ENCODE measurements at places on chromosomes 2 and 18.

DNA sequence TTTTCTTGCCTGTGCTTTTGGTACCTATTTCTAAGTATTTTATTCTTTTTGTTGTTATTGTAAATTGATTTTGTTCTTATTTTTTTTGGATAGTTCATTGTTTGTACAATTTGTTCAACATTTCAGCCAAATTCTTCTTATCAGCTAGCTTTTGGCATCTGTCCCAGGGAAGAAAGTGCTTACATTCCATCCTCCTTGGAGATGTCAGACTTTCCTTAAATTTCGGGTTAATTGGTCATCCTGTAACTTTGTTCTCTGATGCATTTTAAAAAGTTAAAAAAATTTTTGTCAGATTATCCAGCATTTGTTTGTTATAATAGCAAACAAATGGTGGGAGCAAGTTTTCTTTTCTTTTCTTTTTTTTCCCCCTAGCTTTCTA is 60.3 kb downstream of the PTH2R start:
- no peak for DNase-seq

DNA sequence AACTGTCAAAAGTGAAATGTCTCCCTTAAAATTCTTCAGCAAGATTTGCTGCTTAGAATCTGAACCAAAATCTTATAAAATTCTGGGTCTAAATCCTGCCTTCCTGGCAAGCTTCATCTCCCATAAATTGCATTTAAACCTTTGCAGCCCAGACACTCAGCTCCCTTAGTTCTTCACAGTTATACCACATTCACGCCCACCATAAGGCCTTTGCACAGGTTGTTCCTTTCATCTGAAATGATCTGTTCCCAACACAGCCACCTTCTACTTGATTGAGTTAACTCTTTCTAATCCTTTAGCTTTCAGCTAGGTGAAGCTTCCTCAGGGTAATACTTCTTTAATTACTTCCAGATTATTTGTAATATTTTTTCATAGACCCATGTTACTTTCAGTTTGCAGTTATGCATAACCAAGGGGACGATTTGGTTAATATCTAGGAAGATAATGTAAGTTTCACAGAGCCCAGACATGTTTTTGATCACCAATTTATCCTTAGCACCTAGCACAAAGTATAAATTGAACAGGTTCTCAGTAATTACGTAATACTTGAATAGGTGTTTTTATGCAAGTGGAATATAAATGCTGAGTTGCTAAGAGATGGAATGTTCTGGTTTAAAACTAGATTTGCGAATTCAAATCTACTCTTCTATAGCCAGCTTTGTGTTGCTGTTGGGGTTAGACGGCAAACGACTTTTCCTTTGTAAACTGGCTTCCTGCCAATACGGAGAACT is 779.7 kb upstream of the PKDCC start:
- DNase-seq = no peak

- no peak for DNase-seq
These were observed 49.9 kb downstream of the SNED1 start for GRCh38 chr2:241048149-241048948.

DNA sequence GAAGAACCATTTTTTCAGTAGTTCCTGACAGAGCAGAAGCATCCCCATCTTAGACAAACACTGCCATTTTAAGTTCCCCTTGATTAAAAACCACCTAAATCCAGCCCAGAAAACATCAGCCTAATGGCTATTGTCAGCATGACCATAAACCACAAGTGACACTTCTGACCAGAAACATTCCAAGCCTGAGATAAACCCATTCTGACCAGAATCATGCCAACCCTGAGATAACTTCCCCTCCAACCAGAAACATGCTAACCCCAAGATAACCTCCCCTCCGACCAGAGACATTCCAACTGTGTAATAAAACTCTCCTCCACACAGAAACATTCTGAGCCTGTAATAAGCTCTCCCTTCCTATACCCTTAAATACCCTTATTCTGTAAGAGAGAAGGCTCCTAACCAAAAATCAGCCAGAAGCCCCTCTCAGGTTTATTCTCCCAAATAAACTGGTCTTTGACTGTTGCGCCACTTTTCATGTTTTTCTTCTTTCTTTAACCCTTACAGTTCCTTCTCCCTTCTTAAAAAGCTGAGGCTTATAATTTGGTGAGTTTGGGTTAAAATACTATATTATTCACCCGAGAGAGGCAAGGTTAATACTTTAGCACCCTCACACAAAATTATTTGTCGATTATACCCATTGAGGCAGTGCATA is 149.7 kb downstream of the HNMT start:
- DNase-seq = no peak

GRCh38 chr2:132567682-132568081 is 102.3 kb downstream of the LYPD1 start:
- no peak for DNase-seq

DNA sequence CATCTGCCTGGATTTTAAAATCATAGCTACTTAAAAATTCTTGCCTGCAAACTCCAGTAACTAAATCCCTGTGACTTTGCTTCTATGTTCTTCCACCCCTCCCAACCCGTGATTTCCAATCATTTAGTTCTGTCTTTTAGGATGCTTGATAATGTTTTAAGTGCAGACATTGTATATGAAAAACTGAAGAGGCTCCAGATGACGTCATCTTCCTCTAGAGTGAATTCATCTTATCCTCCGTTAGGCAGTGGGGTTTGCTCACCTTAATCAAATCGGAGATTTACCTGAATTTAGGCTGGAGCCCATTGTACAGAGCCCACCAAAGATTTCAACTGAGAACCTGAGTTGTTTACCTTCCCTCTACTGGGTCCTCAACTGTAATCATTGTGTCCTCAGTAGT is 10.9 kb downstream of the FBXO48 start:
- no peak for DNase-seq

DNA sequence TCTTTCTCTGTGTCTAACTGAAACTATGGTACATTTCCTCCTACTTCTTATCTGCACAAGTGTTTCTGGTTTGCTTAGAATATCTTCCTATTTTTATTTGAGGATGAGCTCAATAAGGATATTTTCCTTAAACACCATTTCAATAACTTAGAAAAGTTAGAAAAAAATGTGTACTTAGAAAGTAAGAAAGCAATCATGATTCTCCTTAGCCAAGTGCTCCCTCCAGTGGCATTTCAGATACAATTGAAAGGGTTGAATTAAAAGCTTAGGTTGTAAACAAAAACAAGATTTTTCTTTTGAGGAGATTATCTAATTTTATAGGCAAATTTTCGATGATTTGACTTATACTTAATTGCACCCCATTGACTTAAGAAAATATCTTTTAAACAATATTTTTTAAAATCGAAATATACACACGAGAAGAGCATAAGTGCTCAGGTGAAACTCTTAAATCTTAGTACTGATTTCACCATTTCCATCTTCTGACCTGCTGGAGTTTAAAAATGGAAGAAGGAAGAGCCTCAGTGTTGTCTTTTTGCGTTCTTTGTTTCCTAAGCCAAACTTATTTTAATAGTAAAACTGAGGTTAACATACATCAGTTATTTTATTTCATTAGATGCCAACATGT is 26.9 kb downstream of the C18orf63 start:
- no peak for DNase-seq

- DNase-seq = no peak
These were observed 139.5 kb upstream of the SETBP1 start for GRCh38 chr18:44541159-44541558.

DNA sequence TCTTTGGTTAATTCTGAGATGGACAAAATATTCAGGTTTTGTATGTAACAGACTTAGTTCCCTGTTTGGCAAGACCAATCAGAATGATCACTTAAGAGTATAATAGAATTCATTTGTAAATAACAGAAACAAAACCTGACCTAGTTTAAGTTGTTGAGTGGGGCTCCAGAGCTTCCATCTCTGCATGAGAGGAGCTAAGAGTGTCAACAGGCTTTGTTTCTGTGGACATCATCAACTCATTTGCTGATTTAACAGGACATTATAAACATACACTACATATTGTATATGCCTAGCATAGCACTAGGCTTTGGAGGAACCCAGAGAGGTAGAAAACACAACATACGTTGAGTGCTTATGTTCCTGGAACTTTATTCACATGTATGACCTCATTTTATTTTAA is 75.3 kb upstream of the TRIB2 start:
- no peak for DNase-seq

- no peak for DNase-seq
These were observed 16.5 kb downstream of the PTPN2 start for GRCh38 chr18:12867441-12868123.

DNA sequence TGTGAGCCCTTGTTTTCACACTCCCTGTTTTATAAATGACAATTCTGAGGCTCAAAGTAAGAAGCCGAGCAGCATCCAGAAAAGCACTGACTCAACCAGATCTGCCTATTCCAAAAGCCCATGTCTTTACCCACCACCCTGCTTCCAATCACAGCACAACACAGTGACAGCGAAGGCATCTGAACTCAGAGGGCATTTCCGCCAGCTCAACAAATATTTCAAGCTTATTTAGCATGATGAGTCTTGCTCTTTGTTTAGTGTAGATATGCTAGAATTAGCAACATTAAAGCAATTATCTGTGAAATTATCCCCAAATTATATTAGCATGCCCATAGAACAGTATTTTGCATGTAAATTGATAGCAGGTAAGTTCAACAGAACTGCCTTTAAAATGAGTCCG is 359.1 kb upstream of the RAB6C start:
- DNase-seq = no peak

GRCh38 chr2:222813177-222813843 is 47.5 kb upstream of the ACSL3 start:
- DNase-seq = no peak

GRCh38 chr2:156505696-156506095 is 69.5 kb downstream of the GPD2 start:
- no peak for DNase-seq

DNA sequence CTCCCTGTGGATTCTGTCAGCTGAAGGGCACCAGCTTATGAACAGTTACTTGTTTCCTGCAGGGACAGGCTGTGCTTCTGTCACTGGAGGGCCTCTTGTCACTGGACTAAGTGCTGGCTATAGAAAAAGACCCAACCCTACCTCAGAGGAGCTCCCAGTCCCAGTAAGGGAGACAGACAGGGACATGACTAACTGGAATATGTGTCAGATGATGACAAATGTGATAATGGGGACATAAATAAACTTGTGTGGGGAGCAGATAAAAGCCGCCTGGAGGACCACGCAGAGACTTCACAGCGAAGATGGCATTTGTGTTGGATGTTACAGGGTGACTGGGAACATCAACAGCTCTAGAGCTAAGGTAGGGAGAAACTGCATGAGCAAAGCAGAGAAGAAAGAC is 95.0 kb downstream of the MAPRE2 start:
- DNase-seq = no peak

GRCh38 chr2:27687232-27687631 is 23.5 kb downstream of the SLC4A1AP start:
- no peak for DNase-seq

DNA sequence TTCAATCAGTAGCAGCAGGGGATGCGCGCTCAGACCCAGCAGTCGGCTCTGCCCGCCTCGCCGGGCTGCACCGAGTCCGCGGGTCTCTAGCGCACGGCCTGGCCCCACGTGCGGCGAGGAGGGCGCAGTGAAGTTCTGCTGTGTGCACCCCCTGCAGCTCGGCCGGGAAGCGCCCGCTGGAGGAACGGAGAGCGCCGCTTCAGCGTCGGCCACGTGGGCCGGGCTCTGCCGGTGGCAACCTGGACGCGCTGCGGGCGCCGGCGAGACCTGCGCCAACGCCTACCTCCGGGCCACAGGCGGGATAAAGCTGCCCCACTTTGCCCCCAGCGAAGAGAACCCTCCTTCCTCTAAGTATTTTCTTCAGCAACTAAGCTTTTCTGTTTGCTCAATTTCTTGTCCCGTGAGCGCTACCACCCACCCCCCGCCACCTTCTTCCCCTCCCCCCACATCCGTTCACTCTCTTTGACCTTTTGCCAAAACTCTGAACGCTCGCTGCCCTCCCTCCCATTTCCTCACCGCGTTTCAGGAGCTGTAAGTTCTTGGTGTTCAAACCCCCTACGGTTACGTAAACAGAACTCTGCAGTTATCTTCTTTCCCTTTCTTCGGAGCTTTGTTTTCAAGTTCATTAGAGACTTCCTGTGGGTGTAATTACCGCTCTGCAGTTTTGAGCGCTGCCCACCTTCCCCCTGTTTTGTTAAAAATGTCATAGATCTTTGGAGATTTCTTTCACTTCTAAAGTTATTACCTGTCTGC is 42.6 kb upstream of the EDAR start:
- no peak for DNase-seq

DNA sequence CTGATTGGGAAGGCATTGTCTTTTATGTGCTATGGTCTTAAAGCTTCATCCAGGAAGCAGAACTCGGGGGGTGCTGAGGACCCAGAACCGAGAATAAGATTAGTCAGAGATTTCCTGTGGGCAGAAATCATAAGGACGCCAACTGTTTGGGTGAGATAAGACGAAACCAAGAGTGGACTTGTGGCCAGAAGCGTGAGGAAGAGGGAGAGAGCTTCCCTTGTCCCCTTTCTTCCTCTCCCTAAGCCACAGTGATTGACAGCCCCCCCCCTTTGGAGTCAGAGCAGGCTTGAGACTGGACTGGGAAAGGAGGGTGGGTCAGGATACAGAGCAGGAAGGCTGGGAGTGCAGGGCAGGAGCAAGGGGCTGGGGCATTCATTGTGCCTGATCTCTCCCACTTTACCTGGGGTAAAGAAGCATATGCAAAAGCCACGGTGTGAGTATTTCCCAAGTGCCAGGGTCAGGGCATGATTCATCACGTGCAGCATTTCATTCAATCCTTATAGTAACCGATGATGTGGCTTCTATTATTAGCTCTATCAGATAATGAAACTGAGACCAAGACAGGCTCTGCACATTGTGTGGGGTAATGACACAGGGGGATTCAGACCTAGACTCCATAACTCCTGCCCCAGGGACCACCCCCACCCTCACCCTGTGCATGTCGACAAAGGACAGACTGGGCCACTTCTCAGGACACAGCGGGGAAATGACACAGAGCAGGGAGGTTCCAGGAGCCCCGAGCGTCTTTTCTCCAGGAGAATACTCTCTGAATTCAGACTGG is 3.0 kb upstream of the IL1RN start:
- DNase-seq = no peak

GRCh38 chr18:5064841-5065370 is 132.2 kb downstream of the AKAIN1 start:
- DNase-seq = no peak

DNA sequence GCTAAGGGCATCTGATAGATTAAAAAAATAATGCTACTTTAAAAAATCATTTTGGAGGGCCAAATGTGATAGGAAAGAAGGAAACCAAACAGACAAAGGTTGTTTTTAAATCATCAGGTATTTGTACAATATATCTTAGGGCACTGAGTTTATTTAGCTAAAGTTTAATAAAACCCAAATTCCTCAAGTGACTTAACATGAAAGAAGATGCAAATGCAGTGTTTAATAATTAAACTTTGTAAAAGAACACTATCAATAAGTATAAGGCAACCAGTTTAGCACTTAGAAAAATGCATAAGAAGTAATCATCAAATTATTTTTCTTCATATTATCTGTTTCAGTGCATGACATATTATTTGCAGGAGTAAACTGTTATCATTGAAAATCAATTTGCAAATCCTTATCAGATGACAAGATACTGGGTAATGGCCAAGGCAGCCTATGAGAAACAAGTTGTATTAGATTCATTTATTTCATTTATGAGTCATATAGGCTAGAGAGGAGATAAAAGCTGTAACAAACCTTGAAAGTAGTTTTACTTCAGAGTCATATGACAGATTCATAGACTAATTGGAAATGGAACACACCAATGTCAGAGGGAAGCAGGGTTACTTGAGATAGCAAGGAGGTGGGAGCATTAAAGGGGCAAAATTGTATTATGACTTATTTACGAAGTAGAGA is 165.5 kb downstream of the GCA start:
- no peak for DNase-seq

Data from esophagus squamous epithelium (tissue), 5 donors.